ENCODE measurements at places on chromosomes 6 and 20.

DNA sequence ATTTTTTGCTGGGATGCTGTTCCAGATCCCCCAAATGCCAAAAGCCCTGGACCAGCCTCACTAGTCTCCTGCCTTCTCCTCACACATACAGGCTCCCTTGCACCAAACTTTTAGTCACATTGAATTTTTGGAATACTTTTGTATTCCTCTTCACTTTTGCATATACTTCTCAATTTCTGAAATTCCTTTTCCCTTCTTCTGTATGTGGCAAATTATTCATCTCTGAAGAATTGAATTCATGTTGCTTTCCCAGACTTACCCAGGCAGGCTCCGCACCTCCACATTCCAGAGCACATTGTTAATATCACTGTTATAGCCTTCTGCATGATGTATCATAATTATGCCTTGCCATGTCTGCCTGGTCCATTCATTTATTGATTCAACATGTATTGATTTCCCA lies 255.3 kb upstream of the POU3F2 start:
- no peak for DNase-seq

DNA sequence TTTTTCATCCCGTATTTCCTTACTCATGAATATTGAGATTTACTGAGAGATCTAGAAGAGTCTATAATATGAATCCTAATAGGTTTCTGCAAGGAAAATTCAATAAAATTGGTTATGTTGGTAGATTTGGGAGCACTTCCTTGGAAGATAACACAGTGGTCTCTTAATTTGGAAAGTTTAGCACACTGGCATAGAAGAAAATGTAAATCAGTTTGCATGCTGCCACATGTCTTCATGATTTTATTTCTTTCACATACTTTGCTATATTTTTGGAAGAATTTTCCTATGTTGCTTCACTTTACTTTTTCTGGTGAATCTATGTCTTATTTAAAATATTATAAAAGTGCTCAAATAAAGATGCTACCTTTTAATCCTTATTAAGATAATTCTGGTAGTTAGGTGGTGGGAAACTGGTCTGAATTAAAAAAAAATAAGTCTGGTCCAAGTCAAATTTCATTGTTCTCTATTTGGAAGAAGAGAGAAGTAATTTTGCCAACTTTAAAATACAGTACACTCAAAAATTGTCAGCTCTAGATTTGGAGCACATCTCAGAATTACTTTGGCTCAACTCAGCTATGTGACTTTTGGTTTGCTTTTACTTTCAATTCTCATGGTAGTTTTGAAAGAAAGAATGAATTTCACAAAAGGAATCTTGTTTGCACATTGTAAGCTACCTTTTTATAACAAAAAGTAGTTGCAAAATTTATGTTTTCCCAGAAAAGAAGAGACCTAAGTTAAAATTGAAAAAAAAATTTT lies 197.3 kb downstream of the CENPW start:
- no peak for DNase-seq

GRCh38 chr20:53961527-53961926 lies 108.9 kb downstream of the BCAS1 start:
- no peak for DNase-seq

DNA sequence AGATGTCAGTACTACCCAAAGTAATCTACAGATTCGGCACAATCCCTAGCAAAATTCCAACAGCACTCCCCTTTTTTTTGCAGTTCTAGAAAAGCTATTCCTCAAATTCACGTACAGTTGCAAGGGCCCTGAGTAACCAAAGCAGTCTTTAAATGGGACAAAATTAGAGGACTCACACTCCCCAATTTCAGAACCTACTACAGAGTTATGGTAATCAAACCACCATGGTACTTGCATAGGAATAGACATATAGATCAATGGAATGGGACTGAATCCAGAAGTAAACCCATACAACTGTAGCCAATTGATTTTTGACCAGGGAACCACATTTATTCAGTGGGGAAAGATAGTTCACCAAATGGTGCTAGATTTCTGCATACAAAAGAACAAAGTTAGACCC lies 350.8 kb downstream of the CDKAL1 start:
- no peak for DNase-seq

DNA sequence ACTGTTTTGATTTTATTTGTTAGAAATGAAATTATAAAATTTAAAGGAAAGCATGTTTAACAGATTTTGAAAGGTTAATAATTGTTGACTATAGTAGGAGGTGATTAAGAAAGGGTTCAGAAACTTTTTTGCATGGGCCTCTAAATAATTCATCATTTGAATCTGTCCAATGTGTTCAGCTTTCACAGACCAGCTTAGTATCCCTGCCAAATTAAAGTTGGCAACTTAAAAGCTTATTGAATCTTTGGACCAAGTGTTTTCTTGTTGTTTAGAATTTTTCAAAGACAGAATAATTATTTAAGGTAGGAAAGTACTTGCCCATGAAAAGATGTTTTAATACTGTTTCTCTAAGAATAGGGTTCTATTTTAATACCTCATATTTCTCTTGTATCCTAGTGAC lies 466.0 kb downstream of the GJA1 start:
- no peak for DNase-seq

- DNase-seq, result no peak
Measured at GRCh38 chr20:58712806-58713731, 20.5 kb downstream of the NPEPL1 start.

DNA sequence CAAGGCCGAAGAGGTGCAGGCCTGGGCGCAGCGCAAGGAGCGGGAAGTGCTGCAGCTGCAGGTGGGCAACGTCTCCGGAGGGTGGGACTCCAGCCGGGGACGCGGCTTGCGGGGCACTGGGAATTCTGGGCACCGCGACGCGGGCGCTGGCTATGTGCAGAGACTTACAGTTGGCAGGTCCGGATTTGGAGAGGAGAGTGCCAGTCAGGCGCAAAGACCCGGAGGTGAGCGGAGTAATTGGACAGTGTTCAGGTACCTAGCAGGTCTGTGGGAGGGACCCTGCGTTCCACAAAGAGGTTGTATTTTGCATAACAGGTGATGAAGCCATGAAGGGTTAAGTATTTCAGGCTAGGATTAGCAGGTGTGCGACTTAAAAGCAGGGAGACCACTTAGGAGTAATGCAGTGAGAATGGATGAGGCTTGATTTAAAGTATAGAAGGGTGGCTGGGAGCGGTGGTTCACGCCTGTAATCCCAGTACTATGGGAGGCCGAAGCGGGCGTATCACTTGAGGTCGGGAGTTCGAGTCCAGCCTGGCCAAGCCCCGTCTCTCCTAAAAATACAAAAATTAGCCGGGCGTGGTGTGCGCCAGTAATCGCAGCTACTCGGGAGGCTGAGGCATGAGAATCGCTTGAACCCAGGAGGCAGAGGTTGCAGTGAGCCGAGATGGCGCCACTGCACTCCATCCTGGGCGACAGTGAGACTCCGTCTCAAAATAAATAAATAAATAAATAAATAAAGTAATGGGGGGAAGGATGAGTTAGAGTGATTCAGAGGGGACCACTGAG lies 1.0 kb downstream of the MRPS26 start:
- peak; percentile 54 for DNase-seq

- DNase-seq, result peak; percentile 15
Measured at GRCh38 chr6:130293800-130294199, 71.0 kb upstream of the SAMD3 start.

- DNase-seq, result peak; percentile 72
Measured at GRCh38 chr20:50744143-50744792, 12.9 kb downstream of the PARD6B start.

GRCh38 chr20:64080813-64081623 lies 1.1 kb downstream of the OPRL1 start:
- DNase-seq, result no peak

DNA sequence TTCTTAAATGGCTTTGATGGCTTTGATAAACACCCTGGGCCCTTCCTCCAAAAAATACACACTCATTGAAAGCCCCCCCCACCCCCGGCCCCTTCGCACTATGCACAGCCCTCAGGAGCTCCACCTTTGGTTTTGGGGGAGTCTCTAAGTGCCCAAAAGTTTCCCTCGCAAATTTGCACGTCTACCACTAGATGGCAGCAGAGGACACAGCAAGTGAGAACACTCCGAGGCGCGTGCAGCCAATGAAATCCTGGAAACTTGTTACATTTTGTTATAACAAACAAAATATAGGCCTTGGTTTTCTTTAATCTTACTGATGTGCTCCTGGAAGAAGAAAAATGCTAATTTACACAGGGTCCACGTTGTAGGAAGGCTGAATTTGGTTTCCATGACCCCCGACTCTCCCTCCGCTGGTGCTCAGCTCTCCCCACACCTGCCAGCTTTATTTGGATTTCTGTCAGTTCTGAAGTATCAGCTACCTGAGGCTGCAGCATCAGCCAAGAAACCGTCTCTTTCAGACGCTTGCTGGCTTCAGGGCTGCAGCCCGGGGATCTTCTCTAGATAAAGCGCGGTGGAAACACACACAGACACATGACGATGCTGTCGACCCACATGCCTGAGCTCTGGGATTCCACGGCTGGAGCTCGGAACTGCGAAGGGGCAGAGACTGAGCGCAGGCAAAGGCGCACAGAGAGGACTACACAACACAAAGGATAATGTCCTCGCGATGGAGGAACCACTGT lies 148.3 kb upstream of the RPS6KA2 start:
- DNase-seq, result peak; percentile 42

- DNase-seq, result no peak
Measured at GRCh38 chr6:136529710-136530109, 20.5 kb downstream of the MAP7 start.

- DNase-seq, result no peak
Measured at GRCh38 chr6:112480553-112480952, 133.4 kb downstream of the RFPL4B start.

DNA sequence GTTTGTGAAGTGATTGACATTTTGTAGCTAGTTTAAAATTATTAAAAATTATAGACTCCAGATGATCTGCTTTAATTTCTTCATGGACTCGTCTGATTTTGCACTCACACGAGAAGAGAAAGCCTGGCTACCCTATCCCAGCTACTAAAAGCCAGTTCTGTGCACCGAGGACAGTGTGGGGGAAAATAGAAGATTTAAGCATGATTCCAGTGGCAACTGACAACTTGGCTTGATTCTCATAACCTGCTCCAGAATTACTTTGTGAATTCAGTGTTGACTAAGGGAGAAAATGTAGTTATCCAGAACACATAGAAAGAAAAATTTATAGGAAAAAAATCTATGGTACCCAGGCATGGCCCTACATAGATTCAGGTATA lies 88.7 kb downstream of the SNAP25 start:
- no peak for DNase-seq

GRCh38 chr6:85516168-85516567 lies 66.3 kb downstream of the NT5E start:
- DNase-seq, result no peak

Data from PC-9 (cell line).